Fibroblast of skin of right biceps (primary cell): ENCODE measurements at places on chromosomes 12 and 14.

DNA sequence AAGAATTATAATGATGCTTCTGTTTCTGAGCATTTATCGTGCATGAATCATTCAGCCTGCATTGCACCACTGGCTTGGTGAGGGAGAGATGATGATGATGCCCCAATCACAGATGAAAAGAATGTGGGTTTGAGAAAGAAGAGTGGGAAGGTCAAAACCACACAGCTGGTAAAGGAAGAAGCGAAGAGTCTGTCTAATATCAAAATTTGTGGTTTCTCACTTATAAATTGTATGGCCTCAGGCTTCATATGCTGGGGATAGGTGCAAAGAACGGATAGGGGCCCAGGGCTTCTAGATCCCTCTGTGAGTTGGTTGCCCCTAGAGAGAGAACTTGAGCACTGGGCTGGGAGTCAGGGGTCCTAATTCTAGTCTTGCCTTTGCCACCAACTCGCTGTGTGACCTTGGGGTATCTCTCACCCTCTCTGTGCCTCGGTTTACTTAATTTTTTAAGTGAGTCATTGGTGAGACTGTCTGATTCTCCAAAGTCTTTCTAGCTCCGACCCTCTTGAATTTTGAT, 2.2 kb downstream of the OASL start:
- peak; percentile 78 for DNase-seq

- peak; percentile 27 for DNase-seq
These were observed 224.9 kb downstream of the NTF3 start for GRCh38 chr12:5656836-5657235.

- no peak for DNase-seq
These were observed 85.5 kb upstream of the TRAF3 start for GRCh38 chr14:102691763-102692162.

DNA sequence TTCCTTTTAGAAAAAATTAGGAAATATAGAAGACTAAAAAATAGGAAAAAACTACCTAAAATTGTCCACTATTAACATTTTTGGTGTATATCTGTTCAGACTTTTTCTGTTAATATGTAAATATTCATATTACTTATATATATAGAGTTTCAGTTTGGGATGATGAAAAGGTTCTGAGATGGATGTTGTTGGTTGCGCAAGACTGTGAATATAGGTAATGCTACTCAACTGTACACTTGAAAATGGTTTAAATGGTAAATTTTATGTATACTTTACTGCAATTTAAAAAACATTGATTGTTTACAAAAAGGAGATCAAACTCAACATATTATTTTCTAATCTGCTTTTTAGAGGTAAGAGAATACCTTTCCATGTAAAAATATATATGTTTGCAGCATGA, 200.9 kb downstream of the RAD51B start:
- DNase-seq = no peak

GRCh38 chr14:104184911-104185499, 46.6 kb downstream of the KIF26A start:
- peak; percentile 9 for DNase-seq

DNA sequence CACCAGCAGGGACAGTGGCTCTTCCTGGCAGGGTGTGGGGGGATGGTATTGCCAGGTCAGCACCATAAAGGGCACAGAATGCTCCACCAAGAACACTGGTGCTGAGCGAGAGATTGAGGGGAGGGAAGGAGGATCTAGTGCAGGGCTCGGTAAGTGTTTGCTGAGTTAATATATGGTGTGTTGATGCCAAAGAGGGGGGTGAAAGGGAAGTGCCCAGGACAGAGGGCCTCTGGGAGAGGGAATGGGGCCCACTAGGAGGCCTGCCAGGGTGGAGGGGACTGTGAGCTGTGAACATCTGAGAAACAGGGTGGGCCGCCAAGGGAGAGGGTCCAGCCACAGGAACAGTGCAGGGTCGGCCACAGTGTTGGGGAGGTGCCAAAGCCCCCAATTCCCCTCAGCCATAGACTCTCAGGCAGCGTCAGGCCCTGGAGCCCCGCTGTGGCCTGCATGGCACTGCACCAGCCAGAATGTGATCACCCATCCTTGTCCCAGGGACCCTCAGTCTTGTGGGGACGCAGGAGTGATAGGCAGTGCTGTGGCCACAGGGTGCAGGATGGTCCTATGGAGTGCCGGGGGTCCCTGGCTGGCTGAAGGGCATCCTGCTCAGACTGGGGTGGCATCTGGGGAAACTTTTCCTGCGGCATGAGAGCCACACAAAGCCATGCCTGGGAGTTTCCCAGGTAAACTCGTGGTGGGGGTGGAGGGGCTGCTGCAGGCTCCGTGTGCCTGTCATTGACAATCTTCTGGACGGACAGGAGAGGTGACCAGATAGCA, 11.9 kb downstream of the RIN3 start:
- no peak for DNase-seq

- no peak for DNase-seq
These were observed 551.2 kb upstream of the SEL1L start for GRCh38 chr14:82084813-82085212.

DNA sequence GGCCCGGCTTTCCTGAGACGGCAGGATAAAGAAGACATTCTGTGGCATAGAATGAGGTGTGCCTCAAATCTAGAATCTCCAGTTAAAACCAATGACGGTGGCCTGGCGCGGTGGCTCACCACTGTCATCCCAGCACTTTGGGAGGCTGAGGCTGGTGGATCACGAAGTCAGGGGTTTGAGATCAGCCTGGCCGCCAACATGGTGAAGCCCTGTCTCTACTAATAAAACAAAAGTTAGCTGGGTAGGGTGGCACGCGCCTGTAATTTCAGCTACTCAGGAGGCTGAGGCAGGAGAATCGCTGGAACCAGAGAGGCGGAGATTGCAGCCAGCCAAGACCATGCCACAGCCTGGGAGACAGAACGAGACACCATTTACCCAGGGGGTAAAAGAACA, 193.6 kb downstream of the ALG10 start:
- no peak for DNase-seq

GRCh38 chr14:39469094-39469710, 37.0 kb upstream of the FBXO33 start:
- DNase-seq = peak; percentile 14

GRCh38 chr14:102493096-102493495, 16.5 kb downstream of the ANKRD9 start:
- DNase-seq = no peak

GRCh38 chr12:120362516-120363273, 6.3 kb downstream of the MSI1 start:
- no peak for DNase-seq

DNA sequence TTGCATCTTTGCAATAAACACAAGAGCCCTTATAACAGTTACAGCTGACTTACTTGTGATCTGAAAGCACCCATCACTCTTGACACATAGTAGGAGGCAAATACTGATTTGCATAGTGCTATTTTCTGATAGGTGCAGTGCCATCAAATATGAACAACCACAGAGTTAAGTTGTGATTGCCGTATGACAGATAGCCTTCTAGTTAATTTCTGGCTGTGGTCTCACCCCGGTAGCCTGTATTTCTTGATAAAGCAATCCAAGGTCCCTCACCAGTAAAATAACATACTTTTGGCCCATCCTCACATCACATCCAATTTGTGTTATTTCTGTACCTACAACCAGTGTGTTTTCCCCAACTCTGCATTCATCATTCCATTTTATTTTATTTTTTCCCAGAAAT, 23.3 kb upstream of the STYK1 start:
- DNase-seq = no peak

DNA sequence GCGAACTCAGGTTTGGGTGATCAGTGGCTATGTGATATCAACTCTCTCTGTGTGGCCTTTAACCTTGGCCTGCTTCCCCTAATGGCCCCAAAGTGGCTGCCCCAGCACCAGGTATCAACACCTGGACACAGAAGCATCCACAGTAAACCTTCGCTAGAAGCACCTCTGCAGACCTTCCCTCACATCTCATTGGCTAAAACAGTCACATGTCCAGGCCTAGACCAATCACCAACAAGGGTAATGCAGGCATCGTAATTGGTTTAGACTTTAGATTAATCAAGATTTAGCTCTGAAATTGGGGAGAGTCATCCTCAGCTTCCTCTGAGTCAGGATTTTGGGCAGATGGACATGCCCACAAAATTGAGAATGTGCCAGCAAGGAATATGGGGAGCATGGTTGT, 92.5 kb upstream of the MYL2 start:
- no peak for DNase-seq

DNA sequence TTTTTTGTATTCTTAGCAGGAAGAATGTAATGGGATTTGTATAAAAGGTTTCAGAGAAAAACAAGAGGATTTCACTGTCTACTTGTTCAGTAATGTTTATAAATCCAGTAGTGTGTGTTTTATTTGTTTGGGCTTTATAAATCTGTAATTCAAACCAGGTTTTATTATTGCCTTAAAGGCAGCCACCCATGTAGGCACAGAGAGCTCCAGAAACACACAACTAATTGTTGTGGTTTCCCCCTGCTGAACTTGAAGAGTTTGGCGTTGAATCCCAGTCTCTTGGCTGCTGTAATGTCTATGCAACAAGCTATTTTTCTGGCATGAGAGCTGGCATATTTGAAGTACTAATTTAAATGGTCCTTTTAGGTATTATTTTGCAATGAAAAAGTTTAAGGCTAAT, 63.4 kb upstream of the SLCO1C1 start:
- peak; percentile 49 for DNase-seq

DNA sequence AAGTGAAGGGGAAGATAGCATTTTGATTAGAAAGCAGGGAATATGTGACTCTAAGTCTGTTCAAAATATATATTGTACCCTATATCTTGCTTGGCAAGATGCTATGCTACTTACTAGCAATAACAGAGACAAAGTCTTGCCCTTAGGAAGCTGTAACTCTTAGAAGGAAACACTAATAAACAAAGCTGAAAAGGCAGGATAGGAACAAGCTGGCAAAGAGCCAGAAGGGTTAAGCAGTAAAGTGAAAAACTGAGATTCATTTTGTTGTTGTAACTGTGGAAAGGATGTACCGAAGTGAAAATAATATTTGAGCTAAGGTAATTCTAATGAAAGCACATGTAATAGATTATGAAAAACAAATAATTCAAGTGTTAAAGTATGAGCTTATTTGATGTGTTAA, 527.1 kb upstream of the FLRT2 start:
- DNase-seq = no peak

- no peak for DNase-seq
These were observed 11.8 kb downstream of the NUBPL start for GRCh38 chr14:31572955-31573354.

- peak; percentile 27 for DNase-seq
These were observed 604 bp downstream of the EEA1 start for GRCh38 chr12:92928421-92928961.

GRCh38 chr12:57735198-57735855, 3.2 kb downstream of the AGAP2 start:
- DNase-seq = no peak

- DNase-seq = peak; percentile 2
These were observed 475.4 kb downstream of the NPAS3 start for GRCh38 chr14:33414041-33414440.

DNA sequence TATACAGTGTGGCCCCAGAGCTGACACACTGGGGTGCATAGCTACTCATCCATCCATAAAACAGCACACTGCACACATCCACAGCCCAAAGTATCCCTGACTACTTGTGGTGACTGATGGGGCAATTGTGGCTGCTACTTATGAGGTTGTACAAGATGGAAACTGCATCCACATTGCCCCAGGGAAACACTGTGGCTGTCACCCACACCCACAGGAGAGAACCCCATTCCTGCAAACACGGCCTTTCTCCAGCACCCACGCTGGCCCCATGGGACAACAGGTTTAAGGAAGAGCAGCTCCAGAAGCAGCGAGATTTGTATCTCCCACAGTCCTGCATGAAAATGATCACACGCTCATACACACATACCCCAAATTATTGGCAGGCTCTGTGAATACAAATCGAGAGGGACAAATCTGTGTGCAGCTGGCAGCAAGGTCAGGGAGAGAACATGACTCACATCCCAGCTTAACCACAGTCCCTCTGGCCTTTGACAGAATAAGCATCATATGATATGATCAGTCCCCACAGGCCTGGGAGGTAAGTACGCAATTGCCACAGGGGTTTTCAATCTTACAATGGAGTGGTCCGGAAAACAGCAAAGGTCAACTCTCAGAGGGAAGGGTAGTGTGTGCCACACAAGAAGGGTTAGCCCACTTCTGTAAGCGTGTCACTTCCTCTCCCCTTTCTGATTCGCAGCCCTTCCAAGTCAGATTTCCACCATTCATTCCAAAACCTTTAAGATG, 61.9 kb downstream of the ESR2 start:
- DNase-seq = peak; percentile 53

- DNase-seq = no peak
These were observed 20.3 kb downstream of the MED13L start for GRCh38 chr12:116257215-116257614.

DNA sequence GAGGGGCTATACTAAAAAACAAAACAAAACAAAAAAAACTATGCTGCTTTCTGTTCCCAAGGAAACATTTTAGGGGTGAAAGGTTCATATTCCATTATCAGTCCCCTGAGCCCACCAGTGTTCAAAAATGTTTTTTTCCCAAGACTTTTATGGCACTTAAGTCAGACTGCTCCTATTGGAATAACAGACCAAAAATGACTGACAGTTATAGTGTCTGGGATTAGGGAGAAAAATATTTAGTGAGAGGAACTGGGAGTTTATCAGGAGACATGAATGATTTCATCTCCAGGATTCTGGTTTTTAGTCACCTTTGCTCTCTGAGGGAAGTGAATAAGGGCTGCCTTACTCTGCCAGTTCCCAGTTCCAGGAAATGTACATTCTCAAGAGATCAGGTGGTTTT, 68.0 kb downstream of the PDE3A start:
- DNase-seq = peak; percentile 47

DNA sequence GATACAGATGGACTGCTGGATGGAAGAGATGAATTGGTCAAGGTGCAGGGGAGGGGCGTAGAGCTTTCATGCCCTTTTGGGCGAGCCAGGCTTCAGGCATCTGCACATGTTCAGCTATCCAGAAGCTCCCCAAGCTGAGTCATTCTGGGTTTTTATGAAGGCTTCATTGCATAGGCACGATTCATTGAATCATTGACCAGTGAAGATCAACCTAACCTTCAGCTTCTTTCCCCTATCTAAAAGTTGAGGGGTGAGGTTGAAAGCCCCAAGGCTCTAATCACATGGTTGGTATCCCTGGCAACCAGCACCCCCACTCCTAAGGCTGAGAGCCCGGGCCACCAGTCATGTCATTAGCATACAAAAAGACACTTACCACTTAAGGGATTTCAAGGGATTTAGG, 36.3 kb downstream of the RPS29 start:
- DNase-seq = peak; percentile 39

DNA sequence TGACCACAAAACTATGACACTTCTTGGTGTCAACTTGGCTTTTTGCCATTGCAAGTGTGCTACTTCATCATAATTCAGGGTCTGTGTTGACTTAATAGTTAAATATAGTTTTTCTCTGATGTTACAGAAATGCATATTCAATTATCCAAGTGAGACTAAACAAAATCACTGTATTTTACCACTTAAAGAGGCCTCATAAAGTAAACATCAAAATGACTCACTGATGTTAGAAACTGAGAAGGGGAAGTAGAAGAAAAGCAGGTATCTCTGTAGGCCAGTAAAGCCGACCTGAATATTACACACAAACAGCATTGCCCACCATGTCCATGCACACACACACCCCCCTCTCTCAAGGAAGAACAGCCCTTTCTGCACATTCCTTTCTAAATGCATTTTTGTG, 55.4 kb downstream of the RPAP3 start:
- DNase-seq = peak; percentile 11

- peak; percentile 11 for DNase-seq
These were observed 7.8 kb upstream of the FZD10 start for GRCh38 chr12:130154276-130155070.
